Stimulated activated CD8-positive, alpha-beta memory T cell treated with anti-CD3 and anti-CD28 coated beads, Interleukin-4, amount 100 ng/mL, for 1 hour (primary cell): ENCODE measurements at places on chromosomes 12 and 14.

GRCh38 chr12:102480406-102480805 lies at the start of gene IGF1:
IGF1 (minus strand) TSS chr12:102480563; CDS start chr12:102480381, 182 bp downstream.
- DNase-seq = no peak

DNA sequence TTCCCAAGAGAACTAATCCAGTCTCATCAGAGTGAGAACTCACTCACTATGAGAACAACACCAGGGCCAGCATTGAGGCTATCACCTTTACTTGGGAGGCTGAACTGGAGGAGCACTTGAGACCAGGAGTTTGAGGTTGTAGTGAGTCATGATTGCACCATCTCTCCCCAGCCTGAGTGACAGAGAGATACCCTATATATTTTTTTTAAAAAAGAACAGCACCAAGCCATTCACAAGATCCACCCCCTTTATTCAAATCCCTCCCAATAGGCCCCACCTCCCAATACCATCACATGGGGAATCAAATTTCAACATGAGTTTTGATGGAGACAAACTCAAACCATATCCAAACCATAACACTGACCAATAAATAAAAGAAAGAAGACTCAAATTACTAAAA lies 3.7 kb upstream of the TMX1 start:
- no peak for DNase-seq

DNA sequence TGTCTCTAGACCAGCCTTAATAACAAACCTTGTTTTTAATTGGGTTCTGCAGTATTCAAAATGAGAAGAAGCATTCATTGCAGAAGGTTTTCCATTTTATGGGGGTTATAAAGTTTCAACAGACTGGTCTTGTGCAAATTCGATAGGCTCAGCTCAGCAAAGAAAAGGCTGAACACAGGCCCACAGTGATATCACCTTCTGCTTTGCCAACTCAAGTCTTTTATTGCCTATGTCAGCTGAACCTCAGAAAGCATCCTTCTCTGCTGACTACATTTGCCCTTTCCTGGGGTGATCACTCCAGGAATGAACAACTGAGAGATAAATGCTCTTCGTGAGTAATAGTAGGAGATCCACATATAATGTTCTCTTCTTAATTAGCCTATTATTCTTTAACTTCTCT lies 134.5 kb upstream of the CCDC175 start:
- no peak for DNase-seq

DNA sequence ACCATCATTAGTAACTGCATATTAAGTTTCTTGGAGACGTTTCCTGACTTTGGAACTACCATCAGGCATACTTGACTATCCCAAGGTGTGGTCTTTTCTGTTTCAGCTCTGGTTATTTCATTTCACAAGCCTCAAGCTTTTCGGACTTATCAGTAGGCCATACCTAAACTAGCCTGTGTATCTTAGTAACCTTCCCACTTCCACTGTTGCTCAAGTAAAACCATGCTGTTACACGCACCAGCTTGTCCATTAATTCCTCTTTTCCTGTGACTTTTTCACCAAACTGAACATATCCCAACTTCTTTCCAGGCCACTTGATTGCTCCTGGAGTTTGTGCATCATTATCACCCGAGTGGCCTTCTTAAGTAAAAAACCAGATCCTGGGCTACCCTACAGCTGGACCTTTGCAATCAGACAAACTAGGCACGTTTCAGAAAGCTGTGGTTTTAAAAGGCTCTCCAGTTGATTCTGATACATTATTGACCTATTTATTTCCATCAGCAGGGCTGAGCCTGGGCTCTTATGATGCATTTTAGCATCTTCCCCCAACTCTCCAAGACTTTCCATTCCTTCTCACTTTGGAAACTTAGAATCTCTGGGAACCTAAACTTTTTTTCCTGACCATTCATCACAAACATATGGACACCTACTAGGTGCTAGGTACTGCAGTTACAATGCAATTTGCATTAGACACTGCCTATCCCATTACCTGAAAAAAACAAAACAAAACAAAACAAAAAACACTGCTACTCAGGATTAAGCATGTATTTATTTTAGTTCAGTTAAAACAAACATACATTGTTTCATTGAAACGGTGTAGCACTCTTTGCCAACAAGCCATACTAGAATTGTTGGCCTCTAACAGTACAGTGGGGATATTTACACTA lies 14.9 kb downstream of the SLC38A2 start:
- DNase-seq = no peak

- peak; percentile 37 for DNase-seq
Observed at GRCh38 chr14:102917469-102918211, 4.8 kb upstream of the AMN start.

- no peak for DNase-seq
Observed at GRCh38 chr12:46898152-46898931, 72.5 kb upstream of the SLC38A4 start.

- DNase-seq = no peak
Observed at GRCh38 chr12:120121766-120122293, 5.3 kb upstream of the RAB35 start.

DNA sequence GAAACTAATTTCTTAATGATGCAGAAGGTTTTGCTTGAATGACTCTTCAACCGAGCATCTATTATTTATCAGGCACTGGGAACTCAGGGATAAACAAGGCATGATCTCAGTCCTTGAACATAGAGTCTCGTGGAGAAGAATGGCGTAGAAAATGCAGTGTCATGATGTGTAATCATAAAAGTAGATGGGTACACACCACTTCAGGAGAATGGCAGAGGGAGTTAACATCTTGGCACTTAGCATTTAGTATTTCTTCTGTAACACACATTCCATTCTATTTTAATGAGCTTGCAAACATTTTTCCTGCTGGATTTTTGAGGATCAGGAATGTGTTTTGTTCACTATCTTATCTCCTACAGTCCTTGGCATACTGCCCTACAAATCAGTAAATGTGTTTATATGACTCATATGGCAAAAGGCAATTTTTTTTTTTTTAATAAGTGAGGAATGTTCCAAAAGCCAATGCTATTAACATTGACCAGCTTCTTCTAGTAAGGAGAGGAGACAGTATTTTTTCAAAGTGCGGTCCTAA lies 3.8 kb downstream of the TXNRD1 start:
- DNase-seq = no peak

- DNase-seq = no peak
Observed at GRCh38 chr12:39892146-39892545, 213.7 kb downstream of the SLC2A13 start.

DNA sequence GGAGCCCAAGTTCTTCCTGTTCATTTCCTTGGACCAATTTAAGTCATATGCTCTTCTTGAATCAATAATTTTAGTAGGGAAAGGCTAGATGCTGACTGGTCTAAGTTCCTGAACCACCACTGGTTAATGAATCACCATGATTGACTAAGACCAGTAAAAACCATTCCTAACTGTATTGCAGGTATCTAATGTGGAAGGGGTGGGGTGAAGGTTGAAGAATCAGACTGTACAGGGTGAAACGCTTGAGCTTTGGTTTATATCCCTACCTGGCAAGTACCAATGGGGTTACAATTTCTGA lies 100.1 kb downstream of the DYRK2 start:
- no peak for DNase-seq

GRCh38 chr12:53478865-53479264 lies 20.4 kb downstream of the MAP3K12 start:
- no peak for DNase-seq

GRCh38 chr12:111816065-111816615 lies 25.9 kb upstream of the MAPKAPK5 start:
- no peak for DNase-seq

- no peak for DNase-seq
Observed at GRCh38 chr12:46562625-46563225, 190.2 kb upstream of the SLC38A2 start.

DNA sequence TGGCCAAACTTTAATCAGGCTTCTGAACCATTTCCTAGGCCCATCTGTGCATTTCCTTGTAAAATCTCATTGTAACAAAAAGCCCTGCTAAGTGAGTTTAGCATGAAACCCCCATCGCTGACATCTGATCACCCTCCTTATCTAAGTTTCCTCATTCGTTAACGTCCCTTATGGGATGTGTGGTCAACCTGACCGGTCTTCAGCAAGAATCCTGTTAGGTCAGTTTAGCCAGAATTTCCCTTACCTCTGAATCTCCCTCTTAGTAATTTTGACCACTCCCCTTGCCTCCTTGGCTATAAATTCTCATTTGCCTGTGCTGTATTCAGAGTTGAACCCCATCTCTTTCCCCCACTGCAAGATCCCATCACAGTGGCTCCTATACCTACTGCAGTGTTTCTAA lies 239.3 kb downstream of the RMST start:
- no peak for DNase-seq

DNA sequence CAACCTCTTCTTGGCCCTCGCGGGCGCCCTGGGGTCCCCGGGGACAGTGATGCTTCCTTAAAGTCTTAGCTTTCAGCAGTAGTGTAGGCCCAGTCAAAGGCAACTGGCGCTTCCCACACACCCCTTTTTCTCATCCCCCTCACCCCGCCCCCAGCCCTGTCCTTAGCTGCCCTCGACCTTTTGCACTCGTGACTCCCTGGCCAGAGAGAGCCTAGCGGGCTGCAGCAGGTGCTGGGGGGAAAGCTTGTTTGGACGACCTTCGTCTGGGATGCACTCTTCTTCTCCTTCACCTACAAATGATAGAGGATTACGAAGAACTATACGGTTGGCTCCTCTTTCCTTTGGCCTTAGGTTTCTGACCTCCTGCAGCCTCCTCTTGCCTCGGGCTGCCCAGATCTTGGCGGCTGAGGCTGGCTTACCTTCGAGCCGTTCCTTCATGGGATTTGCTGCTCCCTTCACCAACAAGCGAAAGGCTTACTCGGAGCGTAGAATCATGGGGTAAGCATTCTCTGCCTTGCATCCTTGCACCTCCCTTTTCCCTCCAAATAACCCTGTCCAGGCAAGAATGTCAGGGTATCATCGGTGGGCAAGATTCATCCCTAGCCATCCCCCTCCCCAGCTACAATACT lies 815 bp downstream of the COQ10A start:
- DNase-seq = no peak

- DNase-seq = no peak
Observed at GRCh38 chr14:49574038-49574437, 12.1 kb downstream of the RPS29 start.

DNA sequence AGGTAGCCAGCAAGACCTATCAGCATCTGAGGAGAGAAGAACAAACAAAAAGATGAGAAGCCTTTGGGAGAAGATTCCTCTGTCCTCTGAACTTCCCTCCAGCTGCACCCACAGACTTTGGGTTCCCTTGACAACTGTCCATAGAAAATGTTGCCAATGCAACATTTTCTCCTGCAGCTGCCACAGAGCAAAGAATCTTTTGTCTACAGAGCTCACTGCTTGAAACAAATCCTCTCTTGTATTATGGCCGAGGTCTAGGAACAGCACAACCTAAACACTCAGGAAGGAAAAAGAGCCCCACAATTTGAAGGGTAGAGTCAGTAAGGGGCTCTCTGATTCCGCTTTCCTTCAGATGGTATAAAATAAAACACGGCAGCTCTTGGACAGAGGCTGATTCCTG lies 14.3 kb downstream of the POMT2 start:
- DNase-seq = no peak

DNA sequence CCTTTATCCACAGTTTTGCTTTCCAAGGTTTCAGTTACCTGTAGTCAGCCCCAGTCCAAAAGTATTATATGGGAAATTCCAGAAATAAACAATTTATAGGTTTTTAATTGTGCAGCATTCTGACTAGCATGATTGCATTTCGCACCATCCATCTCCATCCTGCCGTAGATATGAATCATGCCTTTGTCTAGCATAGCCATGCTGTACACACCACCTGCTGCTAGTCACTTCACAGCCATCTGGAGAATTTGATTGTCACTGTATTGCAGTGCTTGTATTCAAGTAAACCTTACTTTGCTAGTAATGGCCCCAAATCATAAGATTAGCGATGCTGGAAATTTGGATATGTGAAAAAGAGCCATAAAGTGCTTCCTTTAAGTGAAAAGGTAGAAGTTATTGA lies 36.0 kb downstream of the MUCL1 start:
- DNase-seq = no peak

- no peak for DNase-seq
Observed at GRCh38 chr12:115710104-115710564, 567.4 kb downstream of the MED13L start.

- no peak for DNase-seq
Observed at GRCh38 chr14:31435276-31435675, 14.9 kb upstream of the HEATR5A start.

GRCh38 chr14:30573966-30574365 lies 15.0 kb downstream of the G2E3 start:
- DNase-seq = no peak

DNA sequence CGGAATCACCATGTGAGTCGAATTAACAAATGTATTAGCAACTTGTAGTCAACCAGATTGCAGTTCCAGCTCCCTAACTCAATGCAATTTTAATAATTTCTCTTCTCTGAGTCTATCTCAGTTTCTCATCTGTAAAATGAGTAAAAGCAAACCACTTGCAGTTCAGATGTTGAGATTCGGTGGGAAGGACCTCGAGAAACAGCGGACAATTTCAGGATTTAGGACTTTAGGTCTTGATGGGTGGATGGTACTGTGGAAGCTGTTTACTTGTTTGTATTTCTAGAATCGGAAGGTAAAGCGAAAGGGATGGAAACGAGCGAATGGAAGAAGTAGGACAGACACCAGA lies 510 bp upstream of the TTC8 start:
- no peak for DNase-seq

GRCh38 chr12:117011988-117012805 lies 87.0 kb downstream of the TESC start:
- DNase-seq = no peak

DNA sequence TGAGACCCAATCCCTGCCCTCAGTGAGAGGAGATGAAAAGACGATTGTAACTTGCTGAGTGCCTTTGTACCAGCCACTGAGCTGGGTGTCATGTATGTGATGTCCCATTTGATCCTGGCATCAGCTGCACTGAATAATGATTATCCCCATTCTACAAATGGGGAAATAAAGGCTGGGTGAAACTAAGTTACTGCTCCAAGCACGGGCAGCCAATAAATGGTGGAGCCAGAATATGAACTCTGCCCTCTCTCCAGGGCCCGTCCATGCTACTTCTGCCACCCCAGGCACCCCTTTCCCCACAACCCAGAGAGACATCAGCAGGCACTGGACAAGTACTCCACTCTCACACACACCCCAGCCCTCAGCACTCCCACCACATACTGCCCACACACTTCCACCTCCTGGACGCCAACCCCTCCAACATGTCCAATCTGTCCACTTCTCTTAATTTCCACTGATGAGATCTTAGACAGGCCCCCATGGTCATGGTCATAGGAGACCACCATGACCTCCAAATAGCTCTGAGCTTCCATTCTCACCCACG lies 115.8 kb downstream of the DICER1 start:
- no peak for DNase-seq

- DNase-seq = no peak
Observed at GRCh38 chr14:19729763-19730162, 13.6 kb upstream of the OR4Q3 start.

GRCh38 chr14:72736308-72736707 lies 157.6 kb downstream of the DPF3 start:
- DNase-seq = no peak

GRCh38 chr14:104428333-104428851 lies 151.2 kb upstream of the C14orf180 start:
- DNase-seq = no peak

DNA sequence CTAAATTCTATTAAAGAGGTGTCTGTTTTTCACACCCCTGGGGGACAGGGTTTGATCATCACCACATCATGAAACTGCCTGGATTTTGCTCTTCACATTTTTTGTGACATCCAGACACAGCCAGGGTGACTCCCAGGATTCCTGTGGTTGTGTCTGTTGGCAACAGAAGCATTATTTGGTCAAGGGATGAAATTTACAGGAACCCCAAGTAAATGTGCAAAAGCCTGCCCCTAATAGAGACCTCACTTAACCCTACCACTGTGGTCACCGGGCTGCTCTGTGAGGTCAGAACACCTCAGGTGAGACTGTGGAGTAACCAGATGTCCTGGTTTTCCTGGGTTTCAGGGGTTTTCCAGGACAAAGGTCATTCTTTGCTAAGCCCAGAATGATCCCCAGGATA lies 103.8 kb downstream of the DAD1 start:
- DNase-seq = no peak
